ENCODE measurements at places on chromosomes 7 and 10.

- DNase-seq: no peak
Measured at GRCh38 chr7:50273870-50274269, 30.6 kb upstream of the IKZF1 start.

DNA sequence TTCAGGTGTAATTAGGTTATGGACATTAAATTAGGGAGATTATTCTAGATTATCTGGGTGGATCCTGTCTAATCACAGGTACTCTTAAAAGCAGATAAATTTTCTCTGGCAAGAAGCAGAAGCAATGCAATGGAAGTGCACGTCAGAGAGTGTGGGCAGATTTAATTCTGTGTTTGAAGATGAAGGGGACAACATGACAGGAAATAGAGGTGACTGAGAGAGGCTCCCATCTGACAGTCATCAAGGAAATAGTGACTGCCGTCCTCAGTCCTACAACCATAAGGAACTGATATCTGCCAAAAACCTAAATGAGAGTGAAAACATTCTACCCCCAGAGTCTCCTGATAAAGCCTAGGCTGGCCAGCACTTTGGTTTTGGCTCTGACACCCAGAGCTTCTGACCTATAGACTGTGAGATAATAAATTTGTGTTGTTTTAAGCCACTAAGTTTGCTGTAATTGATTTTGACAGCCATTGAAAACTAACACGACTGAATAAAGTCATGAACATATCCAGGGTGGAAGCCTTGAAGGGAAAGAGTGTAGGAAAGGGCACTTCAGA lies 30.5 kb upstream of the DDX50 start:
- DNase-seq: no peak

DNA sequence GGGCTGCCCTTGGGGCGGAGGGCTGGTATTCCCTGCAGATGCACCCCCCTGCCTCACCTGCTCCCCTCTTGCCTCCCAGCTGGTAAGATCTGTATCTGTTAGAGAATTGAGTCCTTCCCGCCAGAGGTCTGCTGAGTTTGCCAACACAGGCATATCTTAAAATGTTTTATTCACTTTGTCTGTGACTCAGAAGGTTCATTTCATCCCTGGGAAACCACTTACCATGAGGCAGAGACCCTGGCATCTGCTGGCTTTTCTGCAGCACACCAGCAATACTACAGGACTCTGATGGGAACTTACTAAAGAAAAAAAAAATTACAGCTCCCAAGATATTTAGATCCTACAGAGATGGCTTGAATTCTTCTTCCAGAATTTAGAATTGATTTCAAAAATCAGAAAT lies 131.3 kb downstream of the PLPP4 start:
- no peak for DNase-seq

DNA sequence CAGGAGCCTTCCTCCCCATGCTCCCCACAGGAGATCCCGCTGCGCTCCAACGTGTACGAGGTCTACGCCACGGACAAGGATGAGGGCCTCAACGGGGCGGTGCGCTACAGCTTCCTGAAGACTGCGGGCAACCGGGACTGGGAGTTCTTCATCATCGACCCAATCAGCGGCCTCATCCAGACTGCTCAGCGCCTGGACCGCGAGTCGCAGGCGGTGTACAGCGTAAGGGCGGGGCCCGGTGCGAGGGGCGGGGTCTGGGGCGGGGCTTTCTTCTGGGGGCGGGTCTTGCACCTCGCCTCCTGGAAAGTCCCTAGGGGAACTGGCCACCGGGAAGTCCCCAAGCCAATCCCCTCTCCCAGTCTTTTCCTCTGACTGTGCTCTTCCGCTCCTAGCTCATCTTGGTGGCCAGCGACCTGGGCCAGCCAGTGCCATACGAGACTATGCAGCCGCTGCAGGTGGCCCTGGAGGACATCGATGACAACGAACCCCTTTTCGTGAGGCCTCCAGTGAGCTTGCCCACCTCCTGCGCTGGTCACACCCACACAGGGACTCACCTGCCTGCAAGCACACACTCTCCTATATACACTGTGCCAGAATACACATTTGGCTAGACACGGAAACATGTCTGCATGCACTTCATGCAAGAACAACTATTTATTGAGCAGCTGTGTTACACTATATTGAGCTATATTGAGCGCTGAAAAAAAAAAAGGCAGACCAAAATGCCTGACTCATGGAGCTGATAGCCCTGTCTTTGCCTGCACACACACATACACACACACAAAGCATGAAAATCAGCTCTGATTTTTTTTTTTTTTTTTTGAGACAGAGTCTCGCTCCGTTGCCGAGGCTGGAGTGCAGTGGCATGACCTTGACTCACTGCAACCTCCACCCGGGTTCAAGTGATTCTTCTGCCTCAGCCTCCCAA lies 32.7 kb upstream of the VSIR start:
- peak; percentile 42 for DNase-seq

GRCh38 chr7:71132127-71132376 lies at the start of gene GALNT17:
Gene GALNT17, plus strand, starts transcription at chr7:71132144.
- DNase-seq: no peak

GRCh38 chr7:70321016-70321590 lies 722.8 kb downstream of the AUTS2 start:
- DNase-seq: no peak

DNA sequence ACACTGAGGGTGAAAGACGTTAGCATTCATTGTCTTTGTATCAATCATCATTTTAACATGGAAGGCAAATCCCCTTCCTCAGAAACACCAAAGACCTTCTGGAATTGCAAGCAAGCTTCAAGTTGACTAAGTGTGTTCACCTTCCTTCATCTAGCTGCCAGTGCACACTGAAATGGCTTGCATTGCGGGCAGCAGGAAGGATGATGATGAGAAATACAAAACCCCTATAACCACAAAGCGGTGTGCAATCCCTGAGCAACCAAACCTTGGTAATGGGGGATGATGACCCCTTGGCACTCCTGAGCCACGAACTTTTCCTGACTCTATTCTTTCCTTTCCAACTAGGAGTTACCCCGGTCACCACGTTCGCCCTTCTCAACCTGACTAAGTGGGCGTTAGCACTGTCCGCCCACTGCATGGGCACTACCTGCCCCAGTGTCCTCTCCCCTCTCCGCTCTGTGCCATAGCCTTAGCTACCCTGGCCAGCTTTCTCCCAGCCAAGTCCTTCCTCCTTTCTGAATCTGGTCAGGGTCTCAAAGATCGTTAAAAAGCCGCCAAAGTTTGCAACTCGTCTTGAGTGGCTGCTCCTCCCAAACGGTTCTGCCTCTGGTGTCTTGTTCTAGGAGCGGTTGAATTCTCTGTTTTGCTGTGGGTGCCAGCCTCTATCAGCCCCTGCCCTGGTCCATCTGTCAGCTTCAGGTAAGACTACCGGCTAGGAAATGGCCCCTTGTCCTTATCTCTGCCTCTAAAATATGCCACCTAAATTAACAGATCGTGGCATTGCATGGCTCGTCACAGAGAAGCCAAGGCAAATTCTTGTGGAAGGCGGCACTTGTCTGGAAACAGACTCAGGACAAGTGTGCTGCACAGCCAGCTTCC lies 586 bp upstream of the AOC1 start:
- DNase-seq: no peak

DNA sequence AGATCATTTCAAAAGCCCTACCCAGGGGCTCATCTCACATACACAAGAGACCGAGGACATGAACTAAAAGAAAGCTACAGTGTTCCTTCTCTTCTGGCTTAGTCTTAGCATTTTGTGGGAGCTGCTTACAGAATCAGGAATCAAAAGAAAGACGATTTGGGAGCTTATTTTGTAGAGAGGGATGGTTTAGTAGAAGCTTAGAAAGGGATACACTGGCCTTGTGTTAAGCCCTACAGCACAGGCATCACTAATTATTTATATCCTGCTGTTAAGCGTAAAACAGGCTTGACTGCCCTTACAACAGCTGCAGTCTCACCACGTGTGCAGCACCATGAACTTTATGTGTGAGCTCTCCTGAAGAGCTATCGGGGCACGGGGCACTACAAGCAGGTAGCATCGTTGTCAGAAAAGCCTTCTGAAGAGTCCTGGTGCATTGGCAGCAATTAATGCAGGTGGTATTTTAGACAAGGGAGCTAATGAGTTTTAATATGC lies 798.3 kb downstream of the NXPH1 start:
- DNase-seq: peak; percentile 58

GRCh38 chr7:102302025-102302424 lies 15.4 kb downstream of the SH2B2 start:
- no peak for DNase-seq

DNA sequence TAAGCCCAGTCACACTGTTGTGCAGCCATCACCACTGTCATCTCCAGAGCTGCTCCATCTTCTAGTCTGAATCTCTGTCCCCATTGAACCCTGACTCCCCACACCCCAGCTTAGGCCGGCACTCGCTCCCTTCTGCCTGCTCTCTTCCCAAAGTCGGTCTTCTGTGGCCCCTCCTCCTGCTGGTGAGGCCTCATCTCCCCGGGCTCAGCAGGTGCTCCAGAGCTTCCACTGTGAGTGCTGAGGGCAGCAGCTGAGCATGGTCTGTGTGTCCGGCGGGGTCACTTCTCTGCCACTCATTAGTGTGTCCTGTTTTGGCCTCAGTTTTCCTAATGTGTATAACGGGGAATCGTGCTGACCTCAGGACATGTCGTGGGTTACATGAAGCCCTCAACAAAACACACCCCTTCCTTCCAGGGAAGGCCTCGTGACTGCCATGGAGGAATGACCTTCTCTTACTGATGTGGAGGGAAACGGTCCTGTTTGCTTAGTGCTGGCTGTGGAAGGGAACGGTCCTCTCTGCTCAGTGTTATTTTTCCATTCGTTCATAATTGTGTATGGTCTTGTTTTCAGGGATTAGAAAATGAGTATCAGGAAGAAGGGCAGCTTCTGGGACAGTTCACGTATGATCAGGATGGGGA lies 4.3 kb upstream of the GET4 start:
- no peak for DNase-seq

DNA sequence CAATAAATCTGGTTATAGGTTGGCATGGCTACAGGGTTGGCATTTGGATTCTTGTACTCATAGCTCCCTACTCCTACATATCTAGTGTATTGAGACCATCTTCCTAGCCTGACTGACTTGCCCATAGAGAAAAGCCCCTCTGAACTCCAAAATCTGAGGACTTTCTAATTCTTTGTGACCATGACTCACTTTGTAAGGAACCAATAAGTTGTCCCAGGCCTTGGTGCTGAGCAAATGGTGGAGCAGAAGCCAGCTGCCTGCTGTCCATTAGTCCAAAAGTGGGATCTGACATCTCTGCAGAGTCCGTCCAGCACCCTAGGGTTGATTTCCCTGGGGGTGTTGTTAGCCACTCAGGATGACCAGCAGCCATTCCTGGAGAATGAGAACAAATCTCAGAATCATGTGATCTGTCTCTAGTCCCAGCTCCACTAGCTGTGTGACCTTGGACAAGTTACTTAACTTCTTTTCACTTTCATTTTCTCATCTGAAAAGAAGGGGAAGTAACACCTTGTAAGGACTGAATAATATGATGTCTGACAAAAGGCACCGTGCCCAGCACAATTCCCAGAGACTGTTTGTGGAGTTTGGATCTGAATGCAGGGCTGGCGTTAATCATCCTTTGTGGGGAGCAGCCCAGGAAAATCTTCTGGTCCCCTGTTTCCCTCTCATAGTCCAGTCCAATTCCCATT lies 44.1 kb downstream of the MTURN start:
- no peak for DNase-seq

DNA sequence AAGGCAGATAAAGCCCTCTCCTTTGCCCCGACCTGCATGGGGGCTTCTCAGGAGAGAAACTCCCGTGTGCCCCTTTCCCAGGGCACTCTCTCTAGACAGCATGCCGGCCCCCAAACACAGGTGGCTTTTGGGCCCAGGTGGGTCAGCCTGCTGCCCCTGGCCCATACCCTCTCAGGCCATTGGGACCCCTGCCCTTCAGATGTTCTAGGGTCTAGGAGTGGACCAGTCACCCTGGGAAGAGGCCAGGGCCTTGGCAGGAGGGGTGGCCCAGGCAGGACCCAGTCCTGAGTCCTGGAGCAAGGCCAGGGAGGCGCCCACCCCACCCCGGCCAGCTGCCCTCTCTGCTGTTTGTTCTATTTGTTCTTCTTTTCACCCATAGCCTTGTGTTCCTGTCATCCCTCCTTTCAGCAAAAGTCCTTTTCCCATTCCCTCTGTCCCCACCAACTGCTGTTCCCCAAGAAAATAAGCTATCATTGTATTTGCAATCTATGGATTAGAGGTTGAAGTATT lies 9.3 kb upstream of the SEC24C start:
- no peak for DNase-seq

- DNase-seq: no peak
Measured at GRCh38 chr10:65571011-65571570, 1354.7 kb upstream of the LRRTM3 start.

DNA sequence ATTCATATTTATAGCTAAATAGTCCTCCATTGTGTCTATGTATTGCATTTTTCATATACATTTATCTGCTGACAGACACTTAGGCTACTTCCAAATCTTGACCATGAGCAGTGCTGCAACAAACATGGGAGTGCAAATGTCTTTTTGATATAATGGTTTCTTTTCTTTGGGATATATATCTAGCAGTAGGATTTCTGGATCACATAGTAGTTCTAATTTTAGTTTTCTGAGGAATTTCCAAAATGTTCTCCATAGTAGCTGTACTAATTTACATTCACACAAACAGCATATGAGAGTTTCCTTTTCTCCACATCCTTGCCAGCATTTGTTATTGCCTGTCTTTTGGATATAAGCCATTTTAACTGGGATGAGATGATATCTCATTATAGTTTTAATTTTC lies 1521.3 kb downstream of the REEP3 start:
- DNase-seq: no peak

DNA sequence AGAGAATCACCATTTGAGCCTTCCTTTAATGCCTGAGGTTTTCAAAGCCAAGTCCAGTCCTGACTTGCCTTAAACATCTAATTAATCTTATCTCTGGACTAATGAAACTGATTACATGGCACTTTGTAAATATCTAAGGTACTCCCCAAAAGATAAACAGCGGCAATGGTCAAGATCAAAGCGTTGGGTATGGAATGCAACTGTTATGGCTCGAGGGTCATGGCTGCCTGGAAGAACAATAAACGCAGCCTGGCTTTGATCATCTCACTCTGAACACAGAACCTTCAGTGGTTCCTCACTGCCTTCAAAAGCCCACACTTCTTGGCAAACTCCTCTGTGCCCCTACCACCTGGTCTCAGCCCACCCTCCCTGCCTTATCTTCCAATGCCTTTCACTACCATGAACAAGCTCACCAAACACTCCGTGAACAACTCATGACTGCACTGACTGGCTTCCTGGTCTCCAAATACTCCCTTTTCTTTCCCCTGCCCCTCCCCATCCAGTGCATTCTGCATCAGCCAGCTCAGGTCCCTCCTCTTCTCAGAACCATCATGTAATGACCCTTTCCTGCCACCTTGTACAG lies 150.2 kb upstream of the NFE2L3 start:
- no peak for DNase-seq

GRCh38 chr10:74207691-74208480 lies 56.9 kb downstream of the ADK start:
- DNase-seq: peak; percentile 48

GRCh38 chr7:50921114-50921813 lies 138.6 kb upstream of the GRB10 start:
- no peak for DNase-seq

- no peak for DNase-seq
Measured at GRCh38 chr10:77844713-77845445, 81.7 kb downstream of the DLG5 start.

GRCh38 chr10:43273997-43274396 lies 7.1 kb upstream of the RASGEF1A start:
- no peak for DNase-seq
